Stimulated activated naive CD4-positive, alpha-beta T cell (primary cell): ENCODE measurements at places on chromosomes 5 and 9.

DNA sequence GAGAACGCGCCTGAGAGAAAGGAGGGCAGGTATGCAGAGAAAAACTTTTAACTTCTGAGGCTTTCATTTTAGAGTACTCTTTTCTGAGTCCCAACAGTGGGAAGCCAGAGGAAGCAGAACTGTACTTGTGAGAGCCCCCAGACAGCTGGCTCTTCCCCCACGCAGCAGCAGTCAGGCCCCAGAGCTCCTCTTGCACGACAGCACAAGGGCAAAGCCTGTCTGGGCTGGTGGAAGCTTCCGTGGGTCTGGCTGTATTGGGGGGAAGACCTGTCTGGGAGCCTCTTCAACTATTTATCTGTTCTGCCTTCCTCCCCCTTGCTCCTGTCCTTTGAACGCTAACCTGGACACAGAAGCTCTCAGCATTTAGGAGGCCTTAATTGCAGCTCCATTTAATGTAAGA is 68.2 kb downstream of the THBS4 start:
- DNase-seq: no peak

DNA sequence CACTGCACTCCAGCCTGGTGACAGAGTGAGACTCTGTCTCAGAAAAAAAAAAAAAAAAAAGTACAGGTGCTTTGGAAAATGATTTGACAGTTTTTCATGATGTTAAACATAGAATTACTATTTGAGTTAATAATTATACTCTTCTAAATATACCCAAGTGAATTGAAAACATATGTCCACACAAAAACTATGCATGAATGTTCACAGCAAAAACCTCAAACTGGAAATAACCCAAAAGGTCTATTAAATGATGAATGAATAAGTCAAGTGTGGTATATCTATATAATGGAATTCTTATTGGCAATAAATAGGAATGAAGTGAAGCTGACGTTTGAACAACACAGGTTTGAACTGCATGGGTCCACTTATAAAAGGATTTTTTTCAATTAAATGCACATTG is 207.2 kb upstream of the DAB2 start:
- no peak for DNase-seq

DNA sequence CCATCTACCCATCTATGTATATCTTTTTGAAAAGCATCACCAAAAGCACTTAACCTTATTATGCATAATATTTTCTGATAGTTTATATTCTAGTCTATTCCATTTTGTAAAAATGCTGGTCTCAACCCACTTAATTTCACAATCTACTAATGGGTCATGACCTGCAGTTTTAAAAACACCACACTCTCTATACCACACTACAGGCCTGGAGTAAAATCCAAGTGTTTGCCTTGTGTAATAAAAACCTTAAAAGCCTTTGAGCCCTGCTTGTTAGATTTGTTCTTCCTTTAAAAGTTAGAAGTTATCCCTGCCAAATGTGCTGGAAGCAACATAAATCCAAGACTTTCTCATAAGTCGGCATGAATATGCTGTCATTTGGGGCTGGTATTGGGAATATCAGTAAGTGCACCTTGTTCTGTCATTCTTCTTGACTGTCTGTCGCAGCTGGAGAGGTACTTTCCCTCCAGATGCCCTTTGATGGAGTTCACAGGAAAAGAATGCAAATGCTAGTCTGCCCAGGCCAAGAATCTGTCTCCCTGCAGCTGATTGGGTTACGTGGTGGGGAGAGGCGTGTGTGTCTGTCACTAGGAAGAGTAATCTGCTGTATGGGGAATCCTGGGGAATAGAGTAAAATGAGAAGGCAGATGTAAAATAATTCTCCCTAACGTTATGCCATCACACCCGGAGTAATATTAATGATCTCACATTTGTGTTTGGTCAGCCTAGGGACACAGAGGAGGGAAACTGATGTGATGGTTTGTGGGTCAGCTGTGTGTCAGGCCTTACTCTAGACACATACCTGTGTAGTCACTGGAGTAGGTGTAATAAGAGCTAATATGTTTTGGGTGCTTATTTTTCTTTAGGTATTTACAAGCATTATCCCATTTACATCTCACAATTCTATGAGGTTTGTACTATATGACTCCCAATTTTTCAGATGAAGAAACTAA is 79.4 kb downstream of the ZNF366 start:
- DNase-seq: no peak

DNA sequence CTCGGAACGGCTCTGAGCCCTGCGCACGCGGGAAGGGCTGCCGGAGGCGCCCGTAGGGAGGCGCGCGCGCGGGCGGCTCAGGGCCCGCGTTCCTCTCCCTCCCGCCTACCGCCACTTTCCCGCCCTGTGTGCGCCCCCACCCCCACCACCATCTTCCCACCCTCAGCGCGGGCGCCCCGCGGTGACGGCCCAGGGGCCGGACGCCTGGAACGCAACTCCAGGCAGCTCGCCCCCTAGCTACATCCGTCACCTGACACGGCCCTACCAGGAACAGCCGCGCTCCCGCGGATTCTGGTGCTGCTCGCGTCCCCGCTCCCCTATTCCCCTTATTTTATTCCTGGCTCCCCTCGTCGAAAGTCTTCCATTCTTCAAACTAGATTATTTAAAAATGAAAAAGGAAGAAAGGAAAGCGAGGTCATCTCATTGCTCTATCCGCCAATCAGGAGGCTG is at the start of gene CDKN2B-AS1:
Gene CDKN2B-AS1 (plus strand): TSS at position 236 of the 450 bp plus-strand sequence.
- no peak for DNase-seq

GRCh38 chr5:50582699-50583098 is 83.7 kb upstream of the PARP8 start:
- DNase-seq: no peak

DNA sequence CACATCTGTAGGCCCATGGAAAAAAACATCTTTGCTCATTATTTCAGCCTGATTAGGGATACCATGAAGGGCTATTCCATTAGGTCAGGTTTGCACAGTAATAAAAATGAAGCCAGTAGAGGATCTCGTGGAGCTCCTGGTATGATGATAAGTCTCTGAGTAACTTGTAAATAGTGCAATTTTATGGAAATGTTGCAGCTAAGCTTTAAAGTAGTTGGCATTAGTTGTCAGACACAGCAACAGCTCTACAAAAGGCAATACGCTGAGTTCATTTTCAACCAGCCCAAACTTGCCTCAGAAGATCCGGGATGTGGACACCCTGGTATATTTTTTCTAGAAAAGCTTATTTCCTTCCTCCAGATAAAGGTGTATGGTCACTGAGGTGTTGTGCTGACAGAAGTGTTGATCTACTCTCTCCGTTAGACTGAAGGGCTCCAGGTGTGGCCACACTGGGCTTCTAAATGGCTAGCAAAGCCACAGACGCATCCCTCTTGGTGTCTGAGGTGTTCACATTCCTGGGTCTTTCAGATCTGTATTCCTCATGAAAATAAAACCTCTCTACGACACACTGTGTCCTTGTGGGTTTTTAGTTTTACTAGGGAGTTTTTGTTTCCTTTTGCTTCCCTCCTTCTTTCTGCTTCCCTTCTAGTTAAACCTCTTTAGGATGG is 141.6 kb downstream of the GHR start:
- no peak for DNase-seq

- DNase-seq: no peak
These were observed 256.1 kb upstream of the ANKRD55 start for GRCh38 chr5:56489272-56489671.

DNA sequence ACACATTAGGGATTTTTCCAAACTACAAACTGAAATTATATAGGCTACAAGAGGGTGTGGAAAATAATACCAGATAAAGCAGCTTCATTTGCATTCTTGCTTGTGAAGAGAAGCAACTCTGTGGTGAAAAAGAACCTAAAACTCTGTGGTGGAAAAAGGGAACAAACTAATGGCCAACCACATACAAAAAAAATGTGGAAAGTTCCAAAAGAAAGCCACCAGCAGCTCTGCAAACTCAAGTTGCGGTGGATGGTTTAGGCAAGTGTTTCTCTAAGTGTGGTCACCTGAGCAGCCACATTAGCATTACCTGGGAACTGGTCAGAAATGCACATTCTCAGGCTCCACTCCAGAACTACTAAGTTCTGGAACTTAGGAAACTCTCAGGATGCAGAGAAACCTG is 586.4 kb downstream of the ACTL7B start:
- DNase-seq: no peak

DNA sequence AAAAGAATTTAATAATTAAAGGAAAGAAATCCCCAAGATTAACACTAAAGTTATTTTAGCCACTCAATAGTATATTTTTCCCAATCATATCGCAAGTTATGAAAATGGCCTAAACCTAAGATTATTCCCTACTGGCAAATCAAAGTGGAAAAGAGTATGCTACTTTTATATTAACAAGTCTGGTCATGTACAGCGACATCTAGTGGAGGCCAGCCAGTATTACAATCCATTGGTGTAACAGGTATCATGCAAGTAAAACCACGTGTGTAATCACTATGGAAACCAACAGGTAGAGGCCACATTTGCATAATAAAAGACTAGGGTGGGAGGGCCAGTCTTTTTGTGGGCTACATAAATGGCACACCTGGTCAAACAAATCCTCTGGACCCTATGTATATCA is 976.4 kb upstream of the CDH9 start:
- DNase-seq: no peak

GRCh38 chr5:76870046-76870445 is 20.2 kb downstream of the S100Z start:
- no peak for DNase-seq

DNA sequence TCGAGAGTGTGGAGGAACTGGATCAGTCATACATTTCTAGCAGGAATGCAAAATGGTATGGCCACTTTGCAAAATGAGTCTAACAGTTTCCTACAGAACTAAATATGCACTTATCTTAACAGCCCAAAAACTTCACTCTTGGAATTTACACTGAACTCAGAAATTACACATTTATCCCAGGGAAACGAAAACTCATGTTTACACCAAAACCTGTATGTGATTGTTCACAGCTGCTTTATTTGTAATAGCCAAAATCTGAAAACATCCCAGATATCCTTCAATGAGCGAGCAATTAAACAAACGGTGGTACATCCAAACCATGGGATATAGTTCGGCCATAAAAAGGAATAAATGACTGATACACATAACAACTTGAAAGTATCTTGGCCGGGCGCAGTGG is 62.0 kb downstream of the RNF130 start:
- DNase-seq: no peak

DNA sequence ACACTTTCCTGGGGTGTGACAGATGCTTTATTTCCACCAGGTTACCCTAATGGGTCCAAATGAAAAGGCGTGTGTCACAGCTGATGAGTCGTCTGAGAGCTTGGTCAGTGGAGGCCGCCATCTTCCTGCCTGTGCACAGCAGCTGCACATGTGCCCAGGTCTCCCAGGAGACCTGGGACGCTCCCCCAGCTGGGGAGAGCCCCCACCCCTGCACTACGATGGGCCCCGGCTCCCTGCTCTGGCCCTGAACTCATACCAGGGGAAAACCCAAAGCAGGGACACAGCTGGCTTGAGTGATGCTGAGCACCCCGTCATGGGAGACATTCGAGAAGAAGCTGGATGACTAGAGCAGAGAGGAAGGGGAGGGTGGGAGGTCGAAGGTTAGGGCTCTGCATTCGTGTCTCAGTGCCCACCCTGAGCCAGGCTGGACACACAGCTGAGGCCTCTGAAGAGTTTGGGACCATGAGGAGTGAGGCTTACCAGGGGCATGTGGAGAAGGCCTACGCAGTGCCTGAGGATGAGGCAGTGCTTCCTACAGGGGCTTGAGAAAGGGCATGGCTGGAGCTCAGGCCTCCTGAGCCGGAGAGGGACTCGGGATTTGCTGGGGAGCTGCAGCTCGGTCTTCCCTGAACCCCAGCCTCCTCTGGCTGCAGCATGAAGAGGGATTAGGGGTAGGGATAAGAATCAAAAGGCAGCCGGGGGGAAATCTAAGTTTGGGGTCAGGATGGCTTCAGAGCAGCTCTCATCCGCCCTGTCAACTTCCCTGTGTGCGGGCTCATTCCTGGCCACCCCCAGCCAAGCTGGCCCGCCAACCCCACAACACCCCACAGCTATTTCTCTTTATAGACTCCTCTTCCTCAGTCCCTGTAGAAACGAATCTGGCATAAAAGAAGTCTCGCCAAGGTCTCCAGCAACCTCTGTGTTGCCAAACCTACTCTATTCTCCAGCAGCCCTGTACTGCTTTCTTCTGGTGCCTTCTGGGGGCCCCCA is 42.2 kb upstream of the RNU6ATAC start:
- no peak for DNase-seq

- no peak for DNase-seq
These were observed 5.7 kb downstream of the SLC6A3 start for GRCh38 chr5:1439388-1440097.

DNA sequence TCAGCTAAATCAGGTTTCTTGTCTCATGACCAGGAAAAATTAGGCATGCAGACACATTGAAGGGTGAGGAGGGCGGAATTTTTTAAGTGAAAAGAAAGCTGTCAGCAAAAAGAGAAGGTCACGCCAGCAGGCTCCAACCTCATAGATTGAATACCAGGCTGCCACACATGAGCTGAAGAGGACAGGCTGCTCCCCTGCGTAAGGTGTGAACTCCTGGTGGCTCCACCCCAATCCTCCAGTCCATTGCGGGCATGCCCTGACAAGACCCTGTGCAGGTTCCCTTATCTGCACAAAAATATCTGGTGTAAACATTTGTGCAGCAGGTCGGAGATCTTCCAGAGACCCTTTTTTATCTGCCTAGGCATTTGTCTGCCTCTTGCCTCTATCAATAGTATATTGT is 22.9 kb upstream of the TEX10 start:
- DNase-seq: no peak

- DNase-seq: no peak
These were observed 684.0 kb upstream of the ACO1 start for GRCh38 chr9:31700252-31701045.

DNA sequence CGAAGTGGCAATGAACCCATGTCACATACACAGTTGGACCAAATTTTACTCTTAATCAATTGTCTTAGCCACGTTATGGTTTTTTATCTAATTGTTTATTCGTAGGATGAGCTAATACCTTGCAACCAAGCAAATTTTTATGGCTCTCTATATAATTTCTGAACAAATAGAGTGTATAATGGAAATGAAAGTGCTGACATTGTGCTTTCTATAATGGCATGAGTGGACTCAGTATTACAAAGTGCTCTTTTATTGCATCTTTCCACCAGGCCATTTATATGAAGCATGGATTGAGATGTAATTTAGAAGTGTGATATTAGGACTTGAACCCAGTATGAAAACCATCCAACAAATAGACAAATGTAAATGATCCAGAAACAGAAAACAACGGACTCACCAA is 1096.0 kb downstream of the DTWD2 start:
- DNase-seq: no peak

DNA sequence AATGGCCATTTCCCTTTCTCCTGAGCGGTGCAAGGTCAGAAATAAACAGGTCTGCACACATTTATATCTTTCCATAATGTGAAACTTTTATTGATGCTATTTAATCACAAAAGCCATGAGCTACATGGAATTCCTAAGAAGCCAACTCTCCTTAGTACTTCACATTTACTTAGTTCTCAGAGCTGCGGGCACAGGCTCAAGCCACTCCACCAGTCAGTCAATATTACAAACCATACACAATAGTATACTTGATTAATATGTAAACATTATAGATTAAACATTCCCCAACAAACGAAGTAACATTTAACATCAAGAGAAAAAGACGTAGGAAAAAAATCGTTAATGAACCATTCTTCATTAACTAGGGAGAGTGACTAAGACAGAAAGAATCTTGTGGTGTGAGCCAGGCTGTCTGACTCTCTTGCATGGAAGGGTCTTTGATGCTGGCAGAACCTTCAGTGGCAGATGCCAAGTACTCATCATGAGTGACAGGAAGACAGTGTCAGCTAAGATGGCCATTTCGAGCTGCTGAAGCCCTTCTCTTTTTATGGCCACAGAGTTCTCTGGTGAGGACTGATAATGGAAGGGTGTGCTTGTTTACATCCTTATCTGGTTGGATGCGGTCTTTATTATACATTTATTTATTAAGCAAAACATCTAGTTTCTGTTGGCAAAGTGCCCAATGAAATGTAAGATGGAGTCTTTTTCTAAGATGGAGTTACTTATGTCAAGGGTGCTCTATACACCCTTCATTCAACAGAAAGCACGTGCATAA is 115.5 kb upstream of the TUT7 start:
- DNase-seq: no peak
